ENCODE measurements at places on chromosomes 5 and 9. TPM values are rescaled to one million over a fixed set of nuclear protein-coding genes. Genes with fewer than 3 reads are reported as not detected.

Gene LPCAT1
- 186 TPM for total RNA-seq

Gene PCDHGA2
- 0.70 TPM for total RNA-seq

Gene POLR3G
- total RNA-seq: 17.2 TPM

Gene CD180
- not detected for total RNA-seq

Gene S1PR3
- total RNA-seq: 43.2 TPM

Data from A549 treated with GW870086 at 1 μM for 4 hours (cell line).